ENCODE measurements at places on chromosomes 13 and 19.

- DNase-seq, result no peak
Observed at GRCh38 chr13:41811588-41812021, 149.3 kb downstream of the VWA8 start.

- no peak for DNase-seq
Observed at GRCh38 chr19:34556488-34556887, 74.9 kb downstream of the WTIP start.

DNA sequence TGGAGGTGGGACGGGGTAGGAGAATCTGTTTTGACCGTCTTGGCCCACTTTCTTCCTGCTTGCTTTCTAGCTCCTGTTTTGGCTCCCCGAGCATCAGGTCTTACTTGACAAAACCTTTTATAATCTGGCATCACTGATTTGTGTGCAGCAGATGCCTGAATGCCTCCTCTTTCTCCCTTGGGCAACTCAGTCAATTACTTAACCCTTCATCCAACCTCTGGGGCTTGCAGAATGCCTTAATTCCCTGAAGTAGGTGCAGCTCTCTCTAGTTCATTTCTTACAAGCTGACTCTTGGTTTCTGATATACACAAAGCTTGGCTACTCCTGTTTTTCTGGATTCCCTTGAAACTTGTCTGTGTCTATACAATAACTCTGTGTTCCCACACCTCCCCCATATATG lies 5.7 kb upstream of the NUP58 start:
- DNase-seq, result no peak

DNA sequence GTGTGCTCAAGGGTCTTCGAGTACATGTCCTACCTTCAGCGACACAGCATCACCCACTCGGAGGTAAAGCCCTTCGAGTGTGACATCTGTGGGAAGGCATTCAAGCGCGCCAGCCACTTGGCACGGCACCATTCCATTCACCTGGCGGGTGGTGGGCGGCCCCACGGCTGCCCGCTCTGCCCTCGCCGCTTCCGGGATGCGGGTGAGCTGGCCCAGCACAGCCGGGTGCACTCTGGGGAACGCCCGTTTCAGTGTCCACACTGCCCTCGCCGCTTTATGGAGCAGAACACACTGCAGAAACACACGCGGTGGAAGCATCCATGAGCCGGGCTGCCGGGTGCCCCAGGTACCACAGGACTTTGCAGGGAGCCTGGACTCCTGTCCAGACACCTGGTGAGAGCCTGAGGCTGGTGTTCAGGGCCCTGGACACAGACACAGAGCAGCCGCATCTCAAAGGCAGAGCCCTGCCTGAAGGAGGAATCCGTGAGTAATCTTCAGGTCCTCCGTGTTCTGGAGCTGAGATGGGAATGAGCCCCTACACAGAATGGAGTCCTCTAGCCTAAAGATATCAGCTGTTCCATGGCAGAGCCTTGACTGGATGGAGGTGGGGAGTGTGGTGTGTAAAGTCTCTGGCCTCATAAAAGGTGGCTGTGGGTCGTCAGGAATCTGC lies 1.5 kb downstream of the ZNF581 start:
- DNase-seq, result no peak

GRCh38 chr13:52638666-52639328 lies 3.4 kb upstream of the HNRNPA1L2 start:
- DNase-seq, result no peak

DNA sequence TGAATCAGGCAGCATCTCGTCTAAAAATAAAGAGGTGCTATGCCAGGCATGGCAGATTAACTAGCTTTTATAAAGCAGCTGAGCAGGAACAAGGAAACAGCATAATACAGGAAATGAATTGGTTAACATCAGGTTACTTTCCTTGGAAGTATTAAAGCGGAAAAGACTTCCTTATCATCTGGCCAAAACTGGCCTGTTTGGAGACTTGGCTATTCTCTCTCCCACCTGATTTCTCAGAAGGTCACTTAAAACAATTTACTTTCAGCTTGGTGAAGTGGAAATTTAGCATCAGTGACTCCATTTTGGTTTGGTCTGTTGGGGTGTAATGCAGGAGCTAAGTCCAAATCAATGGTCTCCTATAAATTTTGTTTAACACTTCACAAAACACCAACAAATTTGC lies 191.6 kb downstream of the NUFIP1 start:
- no peak for DNase-seq

Data from activated CD8-positive, alpha-beta memory T cell treated with anti-CD3 and anti-CD28 coated beads, Interleukin-2, amount 50 U/mL, for 4 hours (primary cell).